ENCODE measurements at places on chromosomes 3 and 15. TPM values are rescaled to one million over a fixed set of nuclear protein-coding genes. Genes with fewer than 3 reads are reported as not detected.

- DNase-seq = no peak
These were observed 23.4 kb upstream of the AQP9 start for GRCh38 chr15:58114812-58115211.

- DNase-seq = no peak
These were observed 47.5 kb upstream of the AADACL2 start for GRCh38 chr3:151686257-151686656.

Gene HMG20A
- total RNA-seq = 62.1 TPM

Gene MESP1
- total RNA-seq = 1.1 TPM

Gene SEMA3G
- total RNA-seq = 0.59 TPM

DNA sequence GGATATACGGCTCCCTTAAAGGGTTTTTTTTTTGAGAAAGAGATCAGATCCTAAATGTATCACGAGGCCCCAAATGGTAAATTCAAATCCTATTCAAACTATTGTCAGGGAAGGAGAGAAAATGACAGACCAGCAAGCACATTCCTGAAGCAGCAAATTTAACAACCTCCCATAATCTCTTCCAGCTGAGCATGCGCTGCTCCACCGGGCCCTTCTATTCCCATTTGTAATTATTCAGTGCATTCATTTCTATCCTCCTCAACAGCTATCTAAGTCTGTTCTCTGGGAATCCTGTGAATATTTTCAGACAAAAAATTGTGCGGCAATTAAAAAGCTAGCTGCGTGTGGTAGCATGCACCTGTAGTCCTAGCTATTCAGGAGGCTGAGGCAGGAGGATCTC lies 43.2 kb downstream of the MAGI1 start:
- no peak for DNase-seq

DNA sequence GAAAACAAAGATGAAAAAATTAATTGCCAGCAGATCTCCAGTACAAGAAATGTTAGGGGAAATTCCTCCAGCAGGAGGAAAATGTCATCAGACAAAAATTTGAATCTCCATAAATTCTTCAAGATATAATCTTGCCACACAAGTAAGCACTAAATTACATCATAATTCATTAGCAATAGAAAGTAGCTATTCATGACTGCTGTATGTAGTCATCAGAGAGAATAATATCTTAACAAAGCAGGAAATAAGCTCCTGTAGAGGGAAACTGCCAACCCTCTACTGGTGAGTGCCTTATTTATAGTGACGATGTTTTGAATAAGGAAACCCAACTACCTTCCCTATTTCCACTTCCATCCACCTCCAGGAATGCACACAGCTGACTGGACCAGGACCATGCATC lies 15.8 kb upstream of the SLC27A2 start:
- DNase-seq = no peak

Gene SUSD5
- 2.0 TPM for total RNA-seq

Gene TMEM115
- total RNA-seq = 42.5 TPM

Gene SAMMSON
- total RNA-seq = not detected

Gene TP63
- total RNA-seq = not detected

Gene ISLR
- 1.2 TPM for total RNA-seq

DNA sequence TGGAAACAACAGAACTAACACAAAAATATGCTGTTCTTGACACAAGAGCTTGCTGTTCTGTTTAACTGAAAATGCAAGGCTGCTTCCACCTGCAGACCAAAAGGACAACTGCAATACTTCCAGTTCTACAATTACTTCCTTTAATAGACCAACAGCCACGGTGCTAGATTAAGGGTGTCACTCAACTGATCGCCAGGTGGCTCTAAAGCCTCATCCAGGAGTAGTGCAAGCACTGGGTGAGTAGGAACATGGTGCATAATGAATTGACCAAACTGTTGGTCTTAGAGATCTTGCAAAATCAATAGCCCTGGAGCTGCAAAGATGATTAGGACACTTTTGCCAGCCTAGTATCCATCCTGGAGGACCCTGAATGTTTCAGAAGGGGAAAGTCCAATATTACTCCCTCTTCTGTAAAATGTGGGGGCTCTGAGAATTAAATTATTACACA lies 3.6 kb upstream of the CLDN16 start:
- no peak for DNase-seq

DNA sequence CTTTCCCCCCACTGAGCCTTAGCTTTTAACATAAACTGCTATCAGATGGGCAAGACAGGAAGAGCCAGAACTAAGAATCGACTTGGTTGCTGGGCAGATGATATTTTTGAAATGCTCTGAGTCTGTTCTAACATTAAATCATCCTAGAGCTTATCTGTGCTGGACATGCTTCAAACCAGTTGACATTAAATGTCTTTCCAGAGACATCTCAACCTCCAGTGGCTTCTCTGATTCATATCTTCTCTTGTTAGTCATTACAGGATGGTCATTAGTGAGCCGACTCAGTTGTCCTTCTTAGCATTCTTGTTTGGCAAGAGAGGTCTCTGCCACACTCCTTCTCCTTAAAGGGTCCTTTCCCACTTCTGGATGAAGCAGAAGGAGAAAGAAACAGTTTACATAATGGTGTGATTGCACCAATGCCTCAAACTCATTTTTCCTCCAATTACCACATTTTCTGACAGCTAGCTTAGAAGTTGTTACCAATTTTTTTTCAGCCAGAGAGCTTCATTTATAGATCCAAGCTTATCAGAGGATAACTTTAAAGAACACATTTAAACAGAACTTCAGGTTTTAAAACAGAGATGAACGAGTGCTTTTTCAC lies 21.7 kb upstream of the SYN2 start:
- no peak for DNase-seq

GRCh38 chr3:171339598-171339997 lies 120.6 kb downstream of the TNIK start:
- DNase-seq = no peak

DNA sequence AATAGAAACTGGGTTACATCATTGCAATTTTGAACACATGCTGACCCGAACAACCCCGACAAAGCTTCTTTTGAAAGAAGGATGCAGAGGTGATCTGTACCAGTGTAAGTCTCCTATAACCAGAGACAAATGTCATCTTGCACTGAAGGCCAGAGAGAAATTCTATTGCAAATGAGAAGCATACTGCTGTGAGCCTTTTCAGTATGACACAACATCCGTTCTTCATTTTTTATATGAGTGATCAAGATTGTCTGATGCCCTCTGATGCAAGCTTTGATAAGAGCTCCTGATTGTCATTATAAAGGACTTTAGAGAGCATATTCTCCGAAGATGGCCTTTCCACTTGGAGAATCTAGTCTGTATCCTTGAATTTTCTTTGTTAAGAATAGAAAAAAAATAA lies 36.9 kb downstream of the PCOLCE2 start:
- no peak for DNase-seq

GRCh38 chr3:181017690-181018089 lies 28.2 kb upstream of the DNAJC19 start:
- no peak for DNase-seq
